ENCODE measurements at places on chromosomes 5 and 9. TPM values are rescaled to one million over a fixed set of nuclear protein-coding genes. Genes with fewer than 3 reads are reported as not detected.

GRCh38 chr5:176407456-176408251, 8.7 kb downstream of the CLTB start:
- peak; percentile 59 for DNase-seq

GRCh38 chr5:110507972-110508371, 218.5 kb downstream of the TMEM232 start:
- DNase-seq, result no peak

CDH10 gene
- 1.4 TPM for total RNA-seq

DNA sequence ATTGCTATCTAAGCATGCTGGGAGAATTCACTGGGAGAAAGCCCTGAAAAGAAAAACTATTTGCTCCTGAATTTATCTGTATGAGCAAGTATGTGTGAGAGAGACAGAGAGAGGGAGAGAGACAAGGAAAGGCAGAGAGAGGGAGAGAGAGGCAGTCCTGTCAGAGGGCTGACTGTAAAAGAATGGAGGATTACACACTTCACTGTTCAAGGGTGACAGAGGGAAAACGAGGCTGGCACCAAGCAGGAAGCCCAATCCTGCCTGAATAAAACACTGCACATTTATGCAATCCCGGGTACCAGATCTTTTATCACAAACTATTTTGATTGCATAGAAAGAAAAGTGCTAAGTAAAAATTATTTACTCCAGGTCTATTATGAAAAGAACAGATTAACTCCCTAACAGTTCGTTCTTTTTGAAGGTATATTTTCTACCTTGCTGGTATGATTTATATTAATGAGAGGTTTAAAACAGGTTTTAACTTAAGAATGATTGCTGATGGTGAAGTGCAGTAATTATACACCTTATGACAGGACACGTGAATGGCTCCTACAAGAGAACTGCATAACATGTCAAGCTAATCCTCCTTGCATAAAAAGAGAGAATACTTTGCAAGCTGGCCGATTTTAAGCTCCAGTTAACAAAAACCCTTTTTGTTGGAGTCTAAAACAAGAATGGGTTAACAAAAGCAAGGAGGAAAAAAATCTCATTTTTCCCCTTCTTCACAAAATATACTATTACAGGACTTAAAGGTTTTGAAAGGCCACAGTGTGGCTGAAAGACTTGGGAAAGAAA, 82.5 kb downstream of the NFIB start:
- no peak for DNase-seq

SCGB3A2 gene
- total RNA-seq, result not detected
